GM18507 (cell line): ENCODE measurements at places on chromosomes 16 and 17.

DNA sequence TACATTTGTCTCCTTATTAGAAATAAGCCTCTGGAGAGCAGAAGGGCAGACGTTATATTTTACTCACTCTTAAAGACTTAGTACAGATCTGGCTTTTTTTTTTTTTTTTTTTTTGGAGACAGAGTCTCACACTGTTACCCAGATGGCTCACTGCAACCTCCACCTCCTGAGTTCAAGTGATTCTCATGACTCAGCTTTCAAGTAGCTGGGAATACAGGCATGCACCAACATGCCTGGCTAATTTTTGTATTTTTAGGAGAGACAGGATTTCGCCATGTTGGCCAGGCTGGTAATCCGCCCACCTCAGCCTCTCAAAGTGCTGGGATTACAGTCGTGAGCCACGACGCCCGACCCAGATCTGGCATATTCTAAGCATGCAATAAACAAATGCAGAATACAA lies 36.4 kb upstream of the TMEM97 start:
- no peak for DNase-seq

GRCh38 chr17:64460955-64461354 lies 12.0 kb downstream of the MILR1 start:
- DNase-seq = no peak

- DNase-seq = no peak
Measured at GRCh38 chr16:29813644-29814562, 1.9 kb downstream of the PRRT2 start.

GRCh38 chr17:2101448-2102257 lies 46.8 kb downstream of the HIC1 start:
- no peak for DNase-seq

DNA sequence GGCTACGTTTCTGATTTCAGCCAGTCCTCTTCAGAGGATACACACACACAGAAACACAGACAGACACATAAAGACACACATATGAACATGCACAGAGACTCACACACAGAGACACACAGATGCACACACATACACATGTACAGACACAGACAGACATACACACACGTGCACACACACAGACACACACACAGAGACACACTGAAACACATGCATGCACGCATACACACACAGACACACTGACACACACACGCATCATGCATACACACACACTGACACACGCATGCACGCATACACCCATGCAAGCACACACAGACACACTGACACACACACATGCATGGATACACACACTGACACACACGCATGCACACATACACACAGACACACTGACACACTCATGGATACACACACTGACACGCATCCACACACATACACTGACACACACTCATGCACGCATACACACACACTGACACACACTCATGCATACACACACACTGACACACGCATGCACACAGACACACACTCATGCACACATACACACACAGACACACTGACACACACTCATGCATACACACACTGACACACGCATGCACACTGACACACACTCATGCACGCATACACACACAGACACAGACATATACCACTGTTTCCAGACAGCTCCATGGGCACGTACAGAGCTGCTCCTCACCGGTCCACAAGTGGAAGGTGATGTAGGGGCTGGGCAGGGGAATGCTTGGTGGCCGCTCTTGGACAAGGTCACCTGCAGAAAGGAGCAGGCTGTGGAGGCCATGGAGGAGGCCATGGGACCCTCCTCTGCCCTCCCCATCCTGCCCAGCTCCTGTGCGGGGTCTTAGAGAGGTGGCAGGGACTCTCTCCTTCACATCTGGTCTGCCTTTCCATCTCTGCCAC lies 30.1 kb upstream of the MFSD6L start:
- no peak for DNase-seq

DNA sequence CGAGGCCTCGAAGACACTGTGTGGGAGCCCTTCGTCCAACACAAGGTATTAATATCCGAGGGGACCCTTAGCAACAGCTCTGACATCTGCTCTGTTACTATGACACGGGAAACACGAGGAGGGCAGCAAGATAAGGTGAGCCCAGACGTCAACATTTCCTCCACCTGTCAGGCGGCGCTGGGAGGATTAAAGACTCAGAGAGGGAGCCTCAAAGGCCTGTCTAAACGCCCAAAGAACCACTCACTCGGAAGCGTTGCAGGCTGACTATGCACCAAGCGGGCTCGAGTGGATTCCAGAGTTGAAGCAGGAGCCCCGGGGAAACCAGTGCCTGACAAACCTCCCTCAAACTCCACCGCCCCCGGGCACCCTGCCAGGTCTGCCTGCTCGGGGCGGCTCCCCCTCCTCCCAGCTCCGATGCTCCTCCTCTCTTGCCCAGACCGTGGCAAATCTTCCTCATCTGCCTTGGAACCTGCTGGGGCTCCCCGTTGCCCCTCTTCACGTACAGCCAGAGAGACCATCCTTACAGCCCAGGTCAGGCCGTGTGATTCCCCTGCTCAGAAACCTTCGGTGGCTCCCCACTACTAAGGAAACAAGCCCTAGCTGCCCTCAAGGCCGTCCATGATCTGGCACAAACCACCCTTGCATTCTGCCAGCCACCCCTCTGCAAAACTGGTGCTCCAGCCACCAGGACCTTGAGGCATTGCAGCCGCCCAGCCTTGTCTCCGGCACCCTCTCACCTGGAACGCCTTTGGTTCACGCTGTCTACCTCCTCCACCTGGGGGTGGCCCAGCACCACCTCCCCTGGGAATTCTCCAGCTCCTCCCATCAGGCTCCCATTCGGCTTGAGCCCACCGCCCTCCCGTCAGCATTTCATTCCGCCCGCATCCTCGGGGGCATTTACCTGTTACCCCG lies 16.2 kb downstream of the RPH3AL start:
- DNase-seq = no peak

- no peak for DNase-seq
Measured at GRCh38 chr16:4217204-4218131, 24.4 kb downstream of the SRL start.

DNA sequence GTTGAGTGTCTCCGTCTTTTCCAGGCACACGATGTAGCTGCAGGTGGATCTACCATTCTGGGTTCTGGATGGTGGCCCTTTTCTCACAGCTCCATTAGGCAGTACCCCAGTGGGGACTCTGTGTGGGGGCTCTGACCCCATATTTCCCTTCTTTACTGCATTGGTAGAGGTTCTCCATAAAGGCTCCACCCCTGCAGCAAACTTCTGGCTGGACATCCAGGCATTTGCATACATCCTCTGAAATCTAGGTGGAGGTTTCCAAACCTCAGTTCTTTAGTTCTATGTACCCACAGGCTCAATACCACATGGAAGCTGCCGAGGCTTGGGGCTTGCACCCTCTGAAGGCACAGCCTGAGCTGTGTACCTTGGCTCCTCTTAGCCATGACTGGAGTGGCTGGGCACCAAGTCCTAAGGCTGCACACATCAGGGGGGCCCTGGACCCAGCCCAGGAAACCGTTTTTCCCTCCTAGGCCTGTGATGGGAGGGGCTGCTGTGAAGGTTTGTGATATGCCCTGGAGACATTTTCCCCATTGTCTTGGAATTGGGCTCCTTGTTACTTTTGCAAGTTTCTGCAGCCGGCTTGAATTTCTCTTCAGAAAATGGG lies 14.0 kb downstream of the ABCC1 start:
- DNase-seq = no peak

- DNase-seq = no peak
Measured at GRCh38 chr17:34826332-34826731, 134.9 kb downstream of the CCT6B start.

- no peak for DNase-seq
Measured at GRCh38 chr16:1635070-1635469, 22.9 kb downstream of the CRAMP1 start.

- no peak for DNase-seq
Measured at GRCh38 chr16:87491522-87492290, 1.1 kb downstream of the ZCCHC14 start.

DNA sequence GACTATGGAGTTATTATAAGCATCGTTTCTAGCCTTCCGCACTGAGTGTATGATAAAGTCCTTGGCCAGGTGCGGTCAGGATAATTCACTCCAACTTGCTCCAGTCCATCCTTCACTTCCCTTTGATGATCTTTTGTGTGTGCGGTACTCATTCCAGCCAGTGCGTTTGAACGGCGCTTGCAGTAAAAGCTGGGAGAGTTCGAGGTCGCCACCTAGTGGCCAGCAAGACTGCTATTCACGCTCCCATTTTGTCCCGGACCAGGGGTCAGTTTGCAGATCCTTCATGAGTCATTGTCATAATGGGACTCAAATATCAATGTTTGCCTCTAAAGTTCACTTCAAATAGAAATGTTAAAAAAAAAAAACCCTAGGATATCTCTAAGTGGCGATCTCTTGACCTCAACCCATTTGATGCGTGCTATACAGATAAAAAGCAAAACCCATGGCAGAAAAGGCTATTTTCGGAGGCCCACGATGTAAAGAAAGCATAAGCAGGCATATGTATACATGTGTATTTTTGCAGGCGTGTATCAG lies 417.1 kb downstream of the TMEM114 start:
- DNase-seq = no peak

GRCh38 chr17:78610951-78611511 lies 33.8 kb upstream of the DNAH17 start:
- DNase-seq = no peak

DNA sequence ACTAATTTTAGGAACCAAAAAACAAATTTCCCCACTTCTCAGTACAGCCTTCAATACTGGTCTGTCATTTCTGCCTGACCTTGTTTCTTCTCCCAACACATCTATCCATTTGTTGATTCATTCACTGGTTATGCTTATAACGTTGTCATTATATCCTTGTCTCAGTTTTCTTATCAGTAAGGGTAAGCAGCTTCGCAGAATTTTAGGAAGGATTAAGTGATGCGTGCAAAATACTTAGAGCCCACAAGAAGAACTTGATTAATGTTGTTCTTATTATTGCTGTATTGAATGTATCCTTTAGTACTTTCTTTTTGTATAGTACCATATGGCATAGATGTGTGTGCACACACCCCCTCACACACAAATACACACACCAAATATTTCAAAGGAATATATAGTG lies 403.5 kb upstream of the HSBP1 start:
- no peak for DNase-seq

GRCh38 chr16:11170696-11171447 lies 85.1 kb downstream of the SOCS1 start:
- no peak for DNase-seq

GRCh38 chr16:23784811-23785447 lies 30.1 kb downstream of the CHP2 start:
- no peak for DNase-seq

DNA sequence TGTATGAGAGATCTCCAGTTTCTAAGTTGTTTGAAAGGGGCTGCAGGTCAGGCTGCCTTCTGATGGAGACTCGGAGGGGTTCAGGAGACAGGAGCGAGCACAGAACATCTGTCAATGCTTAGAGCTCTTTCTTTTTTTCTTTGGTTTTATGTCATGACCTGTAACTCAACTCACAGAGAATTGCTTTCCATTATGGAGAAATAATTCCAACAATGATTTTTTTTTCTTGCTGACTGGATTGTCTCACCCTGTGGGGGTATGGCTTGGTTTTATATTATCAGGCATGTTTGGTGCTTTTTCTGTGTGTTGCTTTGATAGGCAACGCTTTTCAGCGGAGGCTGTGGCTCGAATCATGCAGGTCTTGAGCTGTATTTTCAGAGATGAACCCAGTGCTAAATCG lies 10.7 kb upstream of the KCNJ2 start:
- DNase-seq = no peak

GRCh38 chr16:27706866-27707685 lies 157.1 kb downstream of the KATNIP start:
- DNase-seq = no peak

GRCh38 chr17:19448341-19449268 lies 37.6 kb downstream of the RNF112 start:
- no peak for DNase-seq

DNA sequence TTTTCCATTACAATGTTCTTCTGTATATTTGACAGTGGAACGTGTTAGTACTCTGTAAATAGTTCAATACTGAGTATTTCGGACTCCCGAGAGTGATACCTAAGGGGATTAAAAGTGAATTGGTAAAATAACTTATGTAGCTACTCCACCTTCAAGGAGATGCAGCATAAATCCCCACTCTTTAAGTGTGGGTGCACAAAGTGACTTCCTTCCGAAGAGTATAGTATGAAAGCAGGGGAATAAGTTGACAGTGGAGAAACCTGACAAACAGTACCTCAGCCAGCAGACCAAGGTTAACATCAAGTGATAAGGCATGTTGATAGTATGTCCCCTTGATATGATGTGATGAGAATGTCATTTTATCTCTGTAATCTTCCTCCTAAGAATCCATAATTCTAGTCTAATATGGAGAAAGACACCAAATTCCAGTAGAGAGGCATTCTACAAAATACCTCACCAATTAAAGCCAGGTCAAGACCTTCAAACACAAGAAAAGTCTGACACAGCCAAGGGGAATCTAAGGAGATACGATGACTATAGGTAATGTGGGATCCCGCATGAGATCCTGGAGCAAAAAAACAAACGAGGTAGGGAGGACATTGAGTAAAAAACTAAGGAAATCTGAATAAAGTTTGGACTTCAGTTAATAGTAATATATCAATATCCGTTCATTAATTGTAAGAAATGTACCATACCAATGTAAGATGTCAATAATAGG lies 1.8 kb upstream of the ZPBP2 start:
- no peak for DNase-seq

GRCh38 chr16:67184995-67185650 lies 1.4 kb upstream of the MATCAP1 start:
- no peak for DNase-seq

DNA sequence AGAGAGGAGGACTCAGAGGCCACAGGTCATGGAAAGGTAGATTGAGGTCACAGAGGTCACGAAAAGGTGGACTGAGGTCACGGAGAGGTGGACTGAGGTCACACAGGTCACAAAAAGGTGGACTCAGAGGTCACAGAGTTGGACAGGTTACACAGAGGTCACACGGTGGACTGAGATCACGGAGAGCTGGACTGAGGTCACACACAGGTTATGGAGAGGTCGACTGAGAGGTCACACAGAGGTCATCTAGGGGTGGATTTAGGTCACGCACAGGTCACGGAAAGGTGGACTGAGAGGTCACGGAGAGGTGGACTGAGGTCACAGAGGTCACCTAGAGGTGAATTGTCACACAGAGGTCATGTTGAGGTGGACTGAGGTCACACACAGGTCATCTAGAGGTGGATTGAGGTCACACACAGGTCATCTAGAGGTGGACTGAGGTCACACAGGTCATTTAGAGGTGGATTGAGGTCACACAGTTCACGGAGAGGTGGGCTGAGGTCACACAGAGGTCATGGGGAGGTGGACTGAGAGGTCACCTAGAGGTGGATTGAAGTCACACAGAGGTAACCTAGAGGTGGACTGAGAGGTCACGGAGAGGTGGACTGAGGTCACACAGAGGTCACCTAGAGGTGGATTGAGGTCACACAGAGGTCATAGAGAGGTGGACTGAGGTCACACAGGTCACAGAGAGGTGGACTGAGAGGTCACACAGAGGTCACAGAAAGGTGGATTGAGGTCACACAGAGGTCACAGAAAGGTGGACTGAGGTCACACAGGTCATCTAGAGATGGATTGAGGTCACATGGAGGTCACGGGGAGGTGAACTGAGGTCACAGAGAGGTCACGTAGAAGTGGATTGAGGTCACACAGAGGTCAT lies 26.7 kb upstream of the JPT2 start:
- no peak for DNase-seq
